ENCODE measurements at places on chromosomes 3 and 15. TPM values are rescaled to one million over a fixed set of nuclear protein-coding genes. Genes with fewer than 3 reads are reported as not detected.

The TKT gene
- 113 TPM for polyA plus RNA-seq

The MAP6D1 gene
- 0.86 TPM for polyA plus RNA-seq

The UBA7 gene
- polyA plus RNA-seq: 36.5 TPM

The LXN gene
- 29.5 TPM for polyA plus RNA-seq

The TMEM40 gene
- polyA plus RNA-seq: 1.8 TPM

The GRM7 gene
- polyA plus RNA-seq: 1.4 TPM

The FRMD5 gene
- polyA plus RNA-seq: 1.2 TPM

The ARGFX gene
- not detected for polyA plus RNA-seq

The CCR2 gene
- 1.1 TPM for polyA plus RNA-seq

The CGNL1 gene
- 70.5 TPM for polyA plus RNA-seq

The LIPH gene
- polyA plus RNA-seq: 2.0 TPM

The CFAP44 gene
- polyA plus RNA-seq: 26.1 TPM

The FGF7 gene
- 25.8 TPM for polyA plus RNA-seq

The CLDN1 gene
- 58.3 TPM for polyA plus RNA-seq

The PPP4R2 gene
- 88.8 TPM for polyA plus RNA-seq

The RBP2 gene
- 1.8 TPM for polyA plus RNA-seq

The CCR1 gene
- 2.5 TPM for polyA plus RNA-seq

The PLA1A gene
- polyA plus RNA-seq: 7.2 TPM

The DUOXA2 gene
- polyA plus RNA-seq: not detected

The IL17RE gene
- 14.5 TPM for polyA plus RNA-seq

The GOLGA6A gene
- polyA plus RNA-seq: 0.24 TPM

The RAB5A gene
- 69.3 TPM for polyA plus RNA-seq

The ACP3 gene
- polyA plus RNA-seq: 62.6 TPM

The TM4SF1 gene
- 78.1 TPM for polyA plus RNA-seq

The ABI3BP gene
- polyA plus RNA-seq: 22.0 TPM

The PRSS50 gene
- 3.2 TPM for polyA plus RNA-seq

The SEC22C gene
- 47.5 TPM for polyA plus RNA-seq

The SOX2 gene
- polyA plus RNA-seq: 0.80 TPM

The SLC28A1 gene
- 6.8 TPM for polyA plus RNA-seq

The GABRG3 gene
- 1.2 TPM for polyA plus RNA-seq

The TGM5 gene
- polyA plus RNA-seq: not detected

The SNTN gene
- polyA plus RNA-seq: not detected

The CIAO2A gene
- polyA plus RNA-seq: 97.6 TPM

The CCDC13 gene
- polyA plus RNA-seq: 2.0 TPM

The SIDT1 gene
- polyA plus RNA-seq: 2.7 TPM

The IL17RD gene
- 58.4 TPM for polyA plus RNA-seq

The CTDSPL gene
- polyA plus RNA-seq: 104 TPM

The NPAP1 gene
- polyA plus RNA-seq: 0.30 TPM

The KPNA1 gene
- polyA plus RNA-seq: 56.0 TPM

The CIB2 gene
- polyA plus RNA-seq: 29.0 TPM

The ASB14 gene
- 0.68 TPM for polyA plus RNA-seq

The ETV5 gene
- 34.2 TPM for polyA plus RNA-seq

The FRMD4B gene
- 45.2 TPM for polyA plus RNA-seq

The NEIL1 gene
- 17.3 TPM for polyA plus RNA-seq

The CHRNB4 gene
- 3.2 TPM for polyA plus RNA-seq

The SPINK8 gene
- polyA plus RNA-seq: 0.61 TPM

The CHCHD6 gene
- polyA plus RNA-seq: 22.3 TPM

The STXBP5L gene
- polyA plus RNA-seq: 0.30 TPM

All from renal cortex interstitium (tissue), 15 donors.